ENCODE measurements at places on chromosomes 2 and 18.
A peak's percentile ranks its signal among the peaks of the same experiment; 100 is the strongest.

DNA sequence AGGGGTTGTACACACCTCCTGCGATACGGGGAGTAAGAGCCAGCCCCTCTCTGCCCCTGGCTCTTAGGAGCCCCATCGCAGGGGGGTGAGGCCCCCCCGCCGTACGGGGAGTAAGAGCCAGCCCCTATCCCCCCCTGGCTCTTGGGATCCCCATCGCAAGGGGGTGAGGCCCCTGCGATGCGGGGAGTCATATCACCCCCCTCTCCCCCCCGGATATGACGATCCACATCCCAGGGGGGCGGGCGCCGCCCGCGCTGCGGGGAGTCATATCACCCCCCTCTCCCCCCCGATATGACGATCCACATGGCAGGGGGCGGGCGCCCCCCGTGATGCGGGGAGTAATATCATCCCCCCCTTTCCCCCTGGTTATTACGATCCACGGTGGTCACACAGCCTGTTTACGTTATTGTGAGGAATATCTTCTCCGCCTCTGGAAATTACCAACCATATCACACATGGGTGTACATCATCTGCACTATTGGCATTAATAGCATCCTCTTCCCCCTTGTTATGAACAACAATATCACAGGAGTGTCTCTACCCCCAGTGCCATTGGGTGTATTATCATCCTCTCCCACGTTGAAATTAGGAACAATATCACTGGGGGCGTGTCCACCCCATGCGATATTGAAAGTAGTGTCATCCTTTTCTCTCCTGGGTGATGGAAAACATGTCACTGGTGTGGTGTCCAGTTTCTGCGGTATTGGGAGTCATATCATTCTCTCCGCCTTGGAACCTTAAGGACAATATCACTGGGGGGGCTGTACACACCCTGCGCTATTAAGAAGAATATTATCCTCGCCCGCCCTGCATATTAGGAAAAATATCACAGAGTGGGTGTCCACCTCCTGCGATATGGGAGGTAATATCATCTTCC lies 24.7 kb upstream of the NAGK start:
- DNase-seq, result no peak

DNA sequence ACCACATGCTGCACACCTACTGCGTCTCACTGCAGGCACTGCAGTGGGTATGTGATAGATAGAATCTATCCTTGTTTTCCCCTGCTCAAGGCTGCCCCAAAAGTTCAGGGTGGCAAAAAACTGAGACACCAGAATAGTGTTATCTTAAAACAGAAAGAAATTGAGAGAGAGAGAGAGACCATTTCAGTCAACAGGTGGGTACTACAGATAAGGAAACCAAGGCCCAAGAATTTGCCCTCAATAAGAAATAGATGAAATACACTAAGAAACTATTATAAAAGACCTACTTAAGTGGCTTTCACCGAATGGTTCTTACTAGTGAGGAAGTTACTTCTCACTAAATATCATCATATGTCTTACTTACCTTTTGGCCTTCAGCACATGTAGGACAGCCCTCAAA lies 27.9 kb downstream of the EPG5 start:
- DNase-seq, result no peak

- no peak for DNase-seq
Measured at GRCh38 chr18:75529394-75529793, 101.9 kb upstream of the SMIM21 start.

DNA sequence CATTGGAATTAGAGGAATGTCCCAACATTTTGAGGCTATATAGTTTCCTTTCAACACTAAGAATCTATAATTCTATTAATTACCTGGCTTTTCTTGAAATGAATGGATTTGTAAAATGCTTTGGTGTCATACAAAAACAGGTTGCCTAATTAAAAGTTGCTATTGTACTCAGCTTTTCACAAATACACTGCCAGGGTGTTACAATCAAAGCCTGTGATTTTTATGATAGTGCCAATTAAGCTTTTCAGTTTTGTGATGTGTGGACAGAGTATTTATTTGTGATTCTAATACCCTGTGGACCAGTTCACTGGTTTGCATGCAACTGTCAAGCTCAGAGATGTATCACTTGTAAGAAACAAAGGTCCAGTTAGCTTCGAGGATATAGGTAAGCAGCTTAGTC lies 71.8 kb downstream of the NAB1 start:
- DNase-seq, result no peak

DNA sequence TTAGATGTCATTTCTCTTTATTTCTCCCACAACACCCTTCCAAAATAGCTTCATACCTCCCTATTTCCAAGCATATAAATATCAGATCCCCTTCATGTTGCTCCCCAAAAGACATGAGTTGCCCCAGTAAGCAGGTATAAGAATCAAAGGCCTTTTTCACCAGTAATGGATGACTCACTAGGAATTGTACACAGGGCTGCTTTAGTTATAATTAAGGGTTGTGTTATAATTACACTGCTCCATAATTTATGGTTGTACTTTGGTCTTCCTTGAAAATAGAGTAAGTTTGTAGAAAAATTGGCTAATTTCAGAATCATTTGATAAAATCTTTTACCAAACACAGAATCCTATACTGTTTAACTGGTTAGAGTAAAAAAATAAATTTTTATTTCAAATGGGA lies 8.8 kb upstream of the AQP4 start:
- DNase-seq, result no peak

GRCh38 chr2:222318026-222318711 lies 19.4 kb upstream of the PAX3 start:
- peak; percentile 78 for DNase-seq

- peak; percentile 14 for DNase-seq
Measured at GRCh38 chr2:195442458-195443175, 214.4 kb upstream of the SLC39A10 start.

DNA sequence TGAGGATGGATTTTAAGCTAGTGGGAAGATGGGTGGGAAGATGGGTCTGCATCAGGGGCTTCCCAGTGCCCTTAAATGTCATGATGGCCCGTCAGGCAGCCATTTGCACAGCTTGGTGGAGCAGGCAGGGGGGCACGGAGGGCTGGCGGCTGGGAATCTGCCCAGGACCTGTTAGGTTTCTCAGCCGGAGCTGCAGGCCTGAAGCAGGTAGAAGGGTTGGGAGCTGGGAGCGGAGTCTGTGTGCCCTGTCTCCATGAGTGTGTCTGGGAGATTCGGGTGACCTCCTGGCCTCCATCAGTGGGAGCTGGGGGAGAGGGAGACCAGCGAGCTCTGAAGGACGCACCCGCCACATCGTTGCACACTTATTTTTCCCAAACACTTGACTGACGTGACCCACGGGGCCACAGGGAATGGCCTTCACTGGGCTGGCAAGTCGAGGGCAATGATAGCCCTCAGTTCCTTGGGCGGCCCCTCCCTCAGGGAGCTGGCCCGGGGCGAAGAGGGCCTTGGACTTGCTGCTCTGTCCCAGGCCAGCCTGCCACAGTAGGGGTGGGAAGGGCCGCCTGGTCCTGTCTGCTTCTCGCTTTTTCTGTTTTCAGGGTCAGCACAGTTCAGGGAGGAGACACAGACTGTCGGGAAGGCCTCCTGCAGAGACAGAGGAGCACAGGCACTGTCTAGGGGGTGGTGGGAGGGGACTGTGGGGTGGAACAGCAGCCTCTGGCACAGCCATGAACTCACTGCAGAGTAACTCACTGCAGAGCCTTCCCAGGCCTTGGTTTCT lies 236.8 kb downstream of the ZBTB7C start:
- no peak for DNase-seq

- DNase-seq, result no peak
Measured at GRCh38 chr2:106800976-106801655, 84.9 kb downstream of the ST6GAL2 start.

DNA sequence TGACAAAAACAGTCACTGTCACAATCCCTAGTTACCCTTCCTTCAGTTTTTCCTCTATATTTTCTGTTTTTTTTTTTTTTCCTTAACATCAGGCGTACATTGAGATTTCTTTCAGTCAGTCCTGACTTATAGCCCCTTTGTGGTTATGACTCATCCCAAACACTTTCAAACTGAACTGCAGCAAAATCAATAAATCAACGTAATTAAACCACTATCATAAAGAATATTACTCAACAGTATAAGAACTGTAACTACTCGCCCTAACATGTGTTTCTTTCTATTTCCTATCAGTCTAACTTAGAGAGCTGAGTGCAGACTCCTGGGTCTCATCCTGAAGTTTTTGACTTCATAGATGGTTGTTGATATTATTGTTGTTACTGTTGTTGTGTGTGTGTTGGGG lies 523.5 kb downstream of the LRRTM4 start:
- no peak for DNase-seq

- DNase-seq, result no peak
Measured at GRCh38 chr2:43009448-43009847, 217.0 kb downstream of the ZFP36L2 start.

- peak; percentile 1 for DNase-seq
Measured at GRCh38 chr2:76953733-76954347, 568.3 kb downstream of the LRRTM4 start.

- no peak for DNase-seq
Measured at GRCh38 chr2:120429586-120430500, 83.9 kb downstream of the INHBB start.

- DNase-seq, result no peak
Measured at GRCh38 chr18:51651761-51652160, 454.3 kb upstream of the MEX3C start.

DNA sequence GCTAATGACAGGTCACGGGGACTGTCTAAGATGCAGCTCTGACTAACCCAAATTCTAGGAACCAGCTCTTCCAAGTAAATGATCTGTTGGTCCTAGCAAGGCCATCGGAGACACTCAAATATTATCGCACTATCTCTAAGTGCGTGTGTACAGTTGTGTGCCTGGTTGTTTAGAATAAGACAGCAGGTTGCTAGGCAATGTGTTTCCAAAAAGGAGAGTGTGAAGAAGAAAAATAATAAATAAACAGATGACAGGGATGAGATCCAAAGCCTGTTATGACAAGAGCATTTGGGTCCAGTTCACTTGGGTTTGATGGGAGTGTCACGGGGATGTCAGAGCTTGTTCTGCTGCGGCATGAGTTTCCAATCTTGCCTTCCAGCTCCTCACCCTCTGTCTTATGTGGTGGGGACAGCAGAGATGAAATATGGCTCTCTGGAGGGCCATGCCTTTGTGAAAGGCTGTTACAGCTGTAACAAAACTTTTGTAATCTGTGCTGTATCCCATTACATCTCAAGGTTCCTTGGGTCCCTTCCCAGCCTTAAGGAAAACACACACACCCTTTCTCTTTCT lies 127.5 kb upstream of the TNP1 start:
- DNase-seq, result no peak

DNA sequence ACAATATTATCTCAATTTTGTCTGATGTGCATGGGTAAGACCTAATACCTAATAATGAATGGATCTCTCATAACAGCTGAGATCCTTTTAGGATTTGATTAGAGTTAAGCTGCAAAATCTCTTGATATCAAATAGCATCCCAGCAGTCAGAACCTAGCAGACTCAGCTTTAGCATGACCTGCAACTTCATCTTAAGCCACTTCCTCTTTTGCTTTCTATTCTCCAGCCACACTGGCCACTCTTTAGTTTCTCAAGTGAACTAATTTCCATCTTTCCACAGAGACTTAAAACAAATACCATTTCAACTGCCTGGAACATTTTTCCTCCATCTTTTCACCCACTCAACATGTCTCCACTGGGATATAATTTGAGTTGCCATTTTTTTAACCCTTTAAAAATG lies 1251.6 kb upstream of the ZEB2 start:
- DNase-seq, result no peak

GRCh38 chr18:76208678-76209306 lies 286.2 kb downstream of the ZNF516 start:
- no peak for DNase-seq

DNA sequence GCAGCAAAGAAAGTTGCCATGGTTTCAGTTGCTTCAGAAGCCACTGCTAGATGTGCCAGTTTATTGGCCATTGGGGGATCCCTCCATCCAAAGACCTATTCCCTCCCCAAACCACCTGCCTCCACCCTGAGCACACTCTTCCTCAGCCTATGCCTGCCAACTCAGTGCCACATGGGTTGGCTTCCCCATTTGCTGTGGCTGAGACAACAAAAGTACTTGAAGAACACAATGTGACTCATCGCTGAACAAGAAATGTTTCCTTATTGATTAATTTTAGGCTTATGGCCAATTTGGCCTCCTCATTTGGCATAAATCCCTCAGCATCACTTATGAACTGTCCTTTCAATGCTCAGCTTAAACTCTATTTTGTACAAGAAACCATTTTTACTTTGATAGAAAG lies 215.9 kb downstream of the TMEM247 start:
- DNase-seq, result peak; percentile 50

GRCh38 chr2:122670897-122671296 lies 915.4 kb downstream of the TSN start:
- DNase-seq, result no peak

DNA sequence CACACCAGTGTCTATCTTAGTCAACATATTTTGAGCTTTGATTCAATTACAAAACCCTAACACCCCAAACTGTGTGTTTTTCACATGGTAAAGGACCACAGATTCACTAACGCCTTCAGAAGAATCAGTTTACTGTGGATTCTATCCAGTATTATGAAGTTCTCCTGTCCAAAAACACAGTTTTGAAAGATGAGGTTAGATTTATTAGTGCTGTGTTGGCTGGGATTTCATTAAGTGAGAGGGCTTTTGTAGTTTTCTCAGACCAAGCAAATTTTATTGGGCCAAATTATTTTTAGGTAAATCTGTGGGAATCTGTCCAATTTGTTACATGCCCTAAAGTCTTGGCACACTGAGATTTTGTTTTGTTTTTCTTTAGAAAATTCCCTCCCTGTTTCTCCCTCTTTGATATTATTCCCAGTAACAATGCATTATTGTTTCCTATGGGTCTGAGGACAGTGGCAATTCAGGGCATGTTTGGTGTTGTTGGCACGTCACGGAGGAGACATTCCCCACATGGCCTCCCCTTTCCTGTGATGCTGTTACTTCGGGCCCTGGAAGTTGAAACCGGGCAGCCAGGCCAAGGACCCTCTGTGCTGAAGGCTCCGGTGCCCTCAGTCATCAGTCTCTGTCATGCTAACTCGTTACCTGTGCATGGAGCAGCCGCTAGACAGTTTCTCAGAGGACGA lies 87.5 kb upstream of the ALKAL2 start:
- no peak for DNase-seq

- DNase-seq, result no peak
Measured at GRCh38 chr18:39453356-39453755, 1887.8 kb upstream of the CELF4 start.

GRCh38 chr2:239044336-239044735 lies 196.5 kb downstream of the TWIST2 start:
- no peak for DNase-seq

DNA sequence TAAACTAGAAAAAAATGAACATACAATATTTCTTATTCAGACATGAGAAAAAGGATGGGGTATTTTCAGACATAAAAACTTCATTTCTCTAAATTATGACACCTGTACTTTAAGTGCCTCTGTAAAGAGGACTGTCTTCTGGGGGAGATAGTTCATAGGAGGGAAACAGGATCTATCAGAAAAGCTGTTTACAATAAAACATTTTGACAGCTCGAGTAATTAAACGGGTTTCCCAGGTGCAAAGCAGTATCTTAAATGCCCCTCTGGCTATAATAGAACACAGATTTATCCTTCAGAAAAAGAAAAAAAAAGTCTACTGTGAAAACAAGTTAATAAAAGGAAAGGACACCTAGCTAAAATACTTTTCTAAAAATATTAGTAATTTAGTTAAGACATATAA lies 311.4 kb upstream of the UBE2E3 start:
- no peak for DNase-seq
